ENCODE measurements at places on chromosomes 16 and 17.

DNA sequence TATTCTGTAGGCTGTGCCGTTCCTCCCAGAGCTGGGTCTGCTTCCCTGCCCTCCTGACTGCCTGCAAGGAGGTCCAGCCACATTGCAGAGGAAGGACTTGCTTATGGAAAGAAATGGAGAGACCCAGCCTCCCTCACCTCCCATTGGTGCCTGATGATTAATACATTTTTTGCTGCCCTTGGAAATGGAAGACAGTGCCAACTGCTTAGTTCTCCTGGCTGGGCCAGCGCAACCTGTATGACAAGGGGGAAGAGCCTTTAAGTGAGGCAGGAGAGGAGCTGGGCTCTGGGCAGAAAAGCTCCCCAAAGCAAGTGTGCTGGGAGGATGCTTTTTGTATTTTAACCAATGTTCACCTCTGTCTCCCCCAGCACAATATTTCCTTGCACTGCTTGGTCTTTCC lies 238.5 kb downstream of the SOX9 start:
- no peak for DNase-seq

GRCh38 chr16:56689171-56689570 lies 6.9 kb downstream of the MT1X start:
- no peak for DNase-seq

- DNase-seq = no peak
Observed at GRCh38 chr17:17546399-17547185, 44.9 kb downstream of the PEMT start.

GRCh38 chr17:29585080-29585751 lies 4.2 kb downstream of the GIT1 start:
- DNase-seq = no peak

DNA sequence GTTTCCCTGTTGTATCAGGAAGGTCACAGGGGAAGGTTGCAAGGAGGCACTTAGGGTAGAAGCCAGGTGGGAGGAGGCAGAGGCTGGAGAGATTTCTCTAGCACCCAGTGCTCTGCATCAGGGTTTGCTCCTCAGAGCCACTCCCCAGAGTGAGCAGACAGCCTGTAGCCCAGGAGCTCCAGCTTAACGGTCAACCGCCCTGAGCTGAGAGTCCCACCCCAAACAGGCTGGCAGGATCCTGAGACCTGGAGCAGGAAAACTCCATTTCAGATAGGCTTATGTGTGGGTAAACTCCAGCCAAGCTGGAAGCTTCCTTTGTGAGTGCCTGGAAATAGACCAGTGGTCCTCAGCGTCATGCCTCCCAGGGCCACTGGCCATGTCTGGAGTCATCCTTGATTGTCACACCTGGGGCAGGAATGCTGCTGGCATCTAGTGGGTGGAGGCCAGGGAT lies 37.9 kb downstream of the MPRIP start:
- no peak for DNase-seq

- DNase-seq = no peak
Observed at GRCh38 chr16:27377666-27378485, 24.1 kb upstream of the IL21R start.

GRCh38 chr17:2309338-2310154 lies 5.8 kb downstream of the SRR start:
- no peak for DNase-seq

- DNase-seq = no peak
Observed at GRCh38 chr16:75644240-75645012, 3.0 kb downstream of the KARS1 start.

DNA sequence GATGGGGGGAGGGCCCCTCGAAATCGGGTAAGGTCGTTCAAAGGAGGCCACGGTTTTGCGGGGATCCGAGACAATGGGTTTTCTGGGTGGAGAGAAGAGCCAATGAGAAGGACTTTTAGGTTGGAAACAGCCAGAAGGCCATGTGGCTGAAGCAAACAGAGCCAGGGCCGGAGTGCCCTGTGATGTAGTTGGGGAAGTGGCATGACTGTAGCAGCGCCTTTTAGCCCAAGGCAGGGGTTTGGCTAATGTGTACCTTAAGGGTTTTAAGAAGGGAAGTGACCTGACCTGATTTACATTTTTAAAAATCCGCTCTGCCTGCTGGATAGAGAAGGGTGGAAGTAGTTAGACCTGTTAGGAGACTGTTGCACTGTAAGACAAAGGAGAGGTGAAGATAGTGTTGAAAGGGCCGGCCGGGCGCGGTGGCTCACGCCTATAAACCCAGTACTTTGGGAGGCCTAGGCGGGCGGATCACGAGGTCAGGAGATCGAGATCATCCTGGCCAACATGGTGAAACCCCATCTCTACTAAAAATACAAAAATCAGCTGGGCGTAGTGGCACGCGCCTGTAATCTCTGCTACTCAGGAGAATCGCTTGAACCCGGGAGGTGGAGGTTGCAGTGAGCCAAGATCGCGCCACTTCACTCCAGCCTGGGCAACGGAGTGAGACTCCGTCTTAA lies 1.0 kb downstream of the LYRM1 start:
- no peak for DNase-seq

DNA sequence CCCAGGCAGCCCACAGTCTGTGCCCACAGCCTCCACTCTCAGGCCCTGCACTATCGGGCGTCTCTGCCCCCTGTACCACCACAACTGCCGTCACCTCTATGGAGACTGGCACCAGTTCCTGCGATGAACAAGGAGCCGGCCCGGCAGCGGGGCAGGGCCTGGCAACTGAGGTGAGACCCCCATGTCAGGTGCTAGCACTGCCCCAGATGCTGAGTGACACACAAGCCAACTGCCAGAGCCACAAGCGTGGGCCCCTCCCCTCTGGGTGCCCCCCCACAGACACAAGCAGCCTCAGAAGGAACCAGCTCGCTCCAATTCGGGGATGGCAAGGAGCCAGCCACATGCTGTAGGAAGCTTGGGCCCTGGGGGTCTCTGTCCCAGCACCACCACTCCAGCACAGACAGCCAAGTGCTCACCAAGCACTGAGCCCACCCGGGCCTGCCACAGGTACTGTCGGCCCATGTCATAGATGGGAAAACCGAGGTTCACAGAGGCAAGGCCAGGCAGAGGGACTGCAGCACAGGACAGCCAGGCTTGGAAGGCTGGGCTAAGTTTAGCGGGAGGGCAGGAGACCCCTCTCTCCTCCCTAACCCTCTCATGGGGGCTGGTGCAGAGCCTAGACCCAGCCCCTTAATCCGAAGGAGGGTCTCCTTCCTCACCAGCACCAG lies 1.5 kb upstream of the PVALEF start:
- no peak for DNase-seq

DNA sequence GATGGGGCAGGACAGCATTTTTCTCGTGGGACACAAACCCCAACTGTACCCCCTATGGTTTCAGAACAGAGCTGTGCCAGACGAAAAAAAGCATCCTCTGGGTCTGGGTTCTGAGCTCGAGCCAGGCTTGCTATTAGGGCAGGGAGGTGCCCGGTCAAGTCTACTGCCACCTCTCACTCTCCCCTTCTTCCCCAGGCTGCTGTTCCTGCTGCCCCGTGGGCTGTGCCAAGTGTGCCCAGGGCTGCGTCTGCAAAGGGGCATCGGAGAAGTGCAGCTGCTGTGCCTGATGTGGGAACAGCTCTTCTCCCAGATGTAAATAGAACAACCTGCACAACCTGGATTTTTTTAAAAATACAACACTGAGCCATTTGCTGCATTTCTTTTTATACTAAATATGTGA lies 1.1 kb downstream of the MT1E start:
- no peak for DNase-seq

DNA sequence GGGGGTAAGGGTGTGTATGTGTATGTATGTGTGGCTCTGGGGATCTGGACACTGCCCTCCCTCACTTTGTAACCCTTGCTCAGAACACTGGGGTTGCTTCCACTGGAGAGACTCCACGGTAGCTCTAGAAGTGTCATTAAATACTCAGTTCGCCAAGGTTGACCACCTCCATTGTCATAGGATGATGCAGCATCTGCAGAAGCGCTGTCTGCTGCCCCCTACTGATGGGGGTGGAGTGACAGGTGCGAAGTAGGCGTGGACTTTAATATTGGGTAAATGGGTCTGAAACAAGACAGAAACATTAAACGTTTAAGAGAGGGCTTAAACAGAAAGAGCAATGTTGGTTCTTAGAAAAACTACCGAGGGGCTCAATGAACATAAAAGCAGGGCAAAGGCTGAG lies 35.5 kb upstream of the STAC2 start:
- DNase-seq = no peak

DNA sequence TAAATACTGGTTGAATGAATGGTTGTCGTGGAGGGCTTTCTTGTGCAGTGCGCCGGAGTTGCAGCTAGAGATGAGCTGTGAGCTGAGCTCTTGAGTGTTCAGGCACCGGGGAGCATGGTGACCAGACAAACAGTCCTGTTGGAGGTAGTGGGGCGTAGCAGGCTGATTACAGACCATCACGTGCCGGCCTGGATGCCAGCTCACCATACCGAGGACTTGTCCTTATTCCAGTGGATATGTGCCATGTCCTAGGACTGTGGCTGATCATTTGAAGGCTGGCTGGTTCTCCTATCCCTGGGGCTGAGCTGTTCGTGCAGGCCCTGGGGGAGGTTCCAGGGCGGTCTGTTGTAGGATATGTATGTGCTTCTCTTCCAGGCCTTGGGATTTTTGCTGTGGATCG lies 60.0 kb downstream of the ABCC1 start:
- DNase-seq = no peak

DNA sequence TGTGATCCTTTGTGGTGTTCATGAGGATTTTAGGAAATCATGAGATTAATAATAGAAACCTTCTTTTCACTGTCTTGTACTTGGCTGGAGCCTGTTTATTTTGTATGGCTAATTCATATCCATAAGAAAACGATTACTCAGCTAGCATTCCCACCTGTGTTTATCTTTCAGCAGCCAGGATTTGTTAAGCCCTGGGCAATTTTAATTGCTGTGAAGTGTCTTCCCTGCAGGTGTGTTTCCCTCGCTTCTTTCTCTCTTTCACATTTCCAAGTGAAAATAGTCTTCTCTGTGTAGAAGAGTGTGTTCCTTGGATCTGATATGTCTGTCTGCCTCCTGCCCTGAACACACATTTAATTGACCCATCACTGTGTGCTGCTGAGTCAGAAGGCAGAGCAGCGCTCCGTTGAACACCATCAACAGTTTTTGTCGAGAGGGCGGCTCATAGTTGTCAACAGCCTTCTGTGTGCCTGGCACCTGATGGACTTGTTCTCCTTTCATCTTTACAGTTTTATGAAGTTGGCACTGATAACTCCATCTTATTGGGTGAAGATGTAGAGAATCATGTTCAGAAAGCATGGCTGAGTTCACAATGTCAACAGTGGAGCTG lies 83.2 kb downstream of the SPECC1 start:
- DNase-seq = no peak

- no peak for DNase-seq
Observed at GRCh38 chr16:79563921-79564320, 36.6 kb downstream of the MAF start.

DNA sequence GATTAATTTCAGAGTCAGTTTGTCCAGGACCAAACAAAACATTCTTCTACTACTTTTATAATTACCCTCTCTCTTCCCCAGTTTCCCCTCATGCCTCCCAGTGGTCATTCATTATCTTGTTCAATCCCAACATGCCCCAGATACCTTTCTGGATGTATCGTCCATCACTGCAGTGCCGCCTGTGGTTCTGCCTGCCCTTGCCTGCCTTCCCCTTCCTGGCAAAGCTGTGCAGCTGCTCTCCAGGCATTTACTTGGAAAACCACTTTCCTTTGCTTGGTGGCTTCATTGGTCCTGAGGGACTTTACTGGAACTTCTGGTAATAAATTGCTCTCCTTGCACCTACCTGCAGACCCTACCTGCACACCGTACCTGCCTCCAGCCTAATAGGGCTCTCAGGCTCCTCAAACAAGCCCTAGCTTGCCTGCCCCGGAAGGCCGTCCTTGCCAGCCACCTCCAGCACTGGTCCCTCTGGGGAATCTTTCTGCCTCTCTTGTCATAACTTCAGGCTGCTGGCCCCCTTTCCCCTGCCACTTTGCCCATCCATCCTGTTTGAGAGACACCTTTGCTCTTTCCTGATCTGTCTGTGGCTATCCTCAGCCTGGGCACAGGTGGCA lies 19.5 kb upstream of the MSI2 start:
- no peak for DNase-seq

DNA sequence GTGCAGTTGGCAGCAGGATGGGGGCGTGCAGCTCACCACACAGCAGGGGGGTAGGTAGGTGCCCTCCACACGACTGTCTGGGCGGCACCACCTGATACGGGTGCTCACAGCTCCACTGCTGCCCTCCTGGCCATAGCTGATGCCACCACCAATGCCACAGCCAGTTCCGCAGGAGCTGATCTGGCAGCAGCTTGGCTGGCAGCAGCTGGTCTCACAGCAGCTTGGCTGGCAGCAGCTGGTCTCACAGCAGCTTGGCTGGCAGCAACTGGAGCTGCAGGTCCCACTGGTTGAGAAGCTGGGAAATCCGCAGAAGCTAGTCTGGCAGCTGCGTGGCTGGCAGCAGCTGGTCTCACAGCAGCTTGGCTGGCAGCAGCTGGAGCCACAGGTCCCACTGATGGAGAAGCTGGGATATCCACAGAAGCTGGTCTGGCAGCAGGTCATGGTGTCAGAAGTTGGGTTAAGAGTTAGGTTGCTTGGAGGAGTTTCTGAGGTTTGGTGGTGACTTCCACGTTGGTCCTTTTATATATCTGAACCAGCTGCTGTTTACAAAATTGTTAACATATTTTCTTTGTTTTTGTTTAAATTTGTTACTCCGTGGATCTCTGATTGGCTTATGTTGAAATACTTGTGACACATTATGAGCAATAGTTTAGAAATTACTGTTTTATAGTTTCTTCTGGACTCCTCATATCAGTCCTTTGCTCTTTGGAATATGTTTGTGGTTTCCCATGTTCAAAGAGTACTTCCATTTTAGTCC lies at the start of gene KRTAP1-5:
KRTAP1-5 (minus strand) TSS at position 494 of the 757 bp plus-strand sequence; CDS start at position 441, 53 bp downstream.
- DNase-seq = no peak

- peak; percentile 69 for DNase-seq
Observed at GRCh38 chr17:47905221-47905733, 9.2 kb downstream of the SP2 start.

GRCh38 chr17:12406623-12407215 lies 259.0 kb upstream of the MYOCD start:
- no peak for DNase-seq

DNA sequence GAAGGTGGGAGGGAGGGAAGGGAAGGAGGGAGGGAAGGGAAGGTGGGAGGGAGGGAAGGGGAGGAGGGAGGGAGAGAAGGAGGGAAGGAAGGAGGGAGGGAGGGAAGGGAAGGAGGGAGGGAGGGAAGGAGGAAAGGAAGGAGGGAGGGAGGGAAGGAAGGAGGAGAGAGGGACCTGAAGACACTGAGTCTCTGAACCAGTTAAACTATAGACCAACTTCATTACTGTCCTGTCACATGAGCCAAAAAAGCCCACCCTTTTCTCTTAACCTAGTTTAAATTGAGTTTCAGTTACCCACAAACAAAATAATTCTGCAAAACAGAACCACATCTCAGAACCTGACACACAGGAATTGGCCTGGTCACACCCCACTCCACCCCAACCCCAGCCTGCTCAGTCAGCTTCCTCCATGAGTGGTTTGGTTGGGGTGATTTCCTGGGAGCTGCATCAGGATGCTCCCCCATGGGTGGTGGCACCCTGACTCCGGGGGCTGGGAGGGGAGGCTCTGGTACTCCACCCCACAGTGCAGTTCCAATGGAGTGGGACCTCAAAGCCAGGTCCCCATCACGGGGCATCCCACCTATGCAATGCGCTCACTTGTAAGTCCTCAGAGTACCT lies 4.7 kb upstream of the PRR29 start:
- DNase-seq = no peak

Data from hippocampal formation (tissue), 2 donors.